Brain (organoid and tissue), 16 donors: ENCODE measurements at places on chromosomes 11 and 22.

- DNase-seq, result no peak
These were observed 566.9 kb upstream of the ANO5 start for GRCh38 chr11:21625982-21626381.

- DNase-seq, result no peak
These were observed 5.5 kb downstream of the HRAS start for GRCh38 chr11:529728-530411.

DNA sequence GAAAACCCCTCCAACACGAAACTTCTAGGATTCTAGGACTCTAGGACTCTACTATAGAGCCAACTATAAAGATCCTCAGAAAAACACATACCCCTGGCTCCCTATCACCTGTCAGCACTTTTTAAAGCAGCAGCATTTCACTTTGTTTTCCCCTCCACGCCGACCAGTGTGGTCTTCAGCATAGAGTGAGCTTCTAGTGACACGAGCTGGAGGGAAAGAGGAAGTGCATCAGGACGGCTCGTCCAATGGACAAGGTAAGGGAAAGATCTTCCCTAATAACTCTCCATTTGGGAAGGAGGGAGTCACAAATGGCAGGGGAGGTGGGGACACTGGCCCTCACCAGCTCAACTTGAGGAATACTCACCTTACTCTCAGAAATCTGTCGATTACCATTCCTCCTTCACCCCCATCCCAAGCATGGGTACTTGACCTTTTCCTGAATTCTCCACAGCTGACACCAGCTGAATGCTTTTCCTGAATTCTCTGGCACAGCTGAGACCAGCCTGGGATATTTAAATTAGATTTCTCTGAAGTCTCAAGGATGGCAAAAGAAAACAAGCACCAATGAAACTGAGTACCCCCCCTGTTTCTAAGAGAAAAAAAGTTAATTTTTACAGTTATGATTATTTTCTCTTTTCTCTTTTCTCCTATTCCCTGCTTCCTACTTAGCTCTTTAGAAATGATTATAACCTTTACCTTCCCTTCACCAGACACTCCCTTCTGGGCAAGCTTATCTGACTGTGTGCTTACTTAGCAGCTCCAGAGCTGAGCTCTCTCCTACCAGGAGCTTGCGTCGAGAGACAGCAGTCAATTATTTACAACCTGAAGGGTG, 33.3 kb upstream of the NNMT start:
- peak; percentile 92 for DNase-seq

DNA sequence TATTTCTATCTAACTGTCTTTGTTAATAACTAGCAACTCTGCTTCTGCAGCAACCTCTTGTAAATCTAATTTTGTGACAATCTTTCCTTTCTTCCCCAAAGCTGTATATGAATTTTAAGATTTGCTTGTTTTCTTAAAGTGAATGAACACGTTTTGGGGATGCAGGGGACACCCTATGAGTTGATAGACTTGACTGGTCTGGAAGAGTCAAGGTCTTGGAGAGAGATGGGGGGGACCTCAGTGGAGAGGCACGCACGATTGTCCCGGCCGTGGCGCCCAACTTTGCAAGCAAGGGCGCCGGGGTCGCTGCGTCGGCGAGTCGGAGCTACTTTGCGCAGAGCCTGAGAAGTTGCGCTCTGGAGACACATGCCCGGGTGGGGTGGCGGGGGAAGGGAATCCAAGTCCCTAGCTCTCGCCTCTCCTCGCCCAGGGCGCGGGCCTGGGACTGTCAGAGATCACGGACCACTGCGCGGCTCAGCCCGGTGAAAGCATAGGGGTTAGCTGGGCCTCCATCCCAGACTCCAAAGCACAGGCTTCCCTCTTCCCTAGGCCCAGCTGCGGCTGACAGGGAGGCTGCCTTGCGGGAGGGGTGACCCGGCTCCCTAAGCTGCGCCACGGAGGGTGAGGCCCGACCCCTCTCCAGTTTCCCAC, 854 bp downstream of the ABCC8 start:
- no peak for DNase-seq

DNA sequence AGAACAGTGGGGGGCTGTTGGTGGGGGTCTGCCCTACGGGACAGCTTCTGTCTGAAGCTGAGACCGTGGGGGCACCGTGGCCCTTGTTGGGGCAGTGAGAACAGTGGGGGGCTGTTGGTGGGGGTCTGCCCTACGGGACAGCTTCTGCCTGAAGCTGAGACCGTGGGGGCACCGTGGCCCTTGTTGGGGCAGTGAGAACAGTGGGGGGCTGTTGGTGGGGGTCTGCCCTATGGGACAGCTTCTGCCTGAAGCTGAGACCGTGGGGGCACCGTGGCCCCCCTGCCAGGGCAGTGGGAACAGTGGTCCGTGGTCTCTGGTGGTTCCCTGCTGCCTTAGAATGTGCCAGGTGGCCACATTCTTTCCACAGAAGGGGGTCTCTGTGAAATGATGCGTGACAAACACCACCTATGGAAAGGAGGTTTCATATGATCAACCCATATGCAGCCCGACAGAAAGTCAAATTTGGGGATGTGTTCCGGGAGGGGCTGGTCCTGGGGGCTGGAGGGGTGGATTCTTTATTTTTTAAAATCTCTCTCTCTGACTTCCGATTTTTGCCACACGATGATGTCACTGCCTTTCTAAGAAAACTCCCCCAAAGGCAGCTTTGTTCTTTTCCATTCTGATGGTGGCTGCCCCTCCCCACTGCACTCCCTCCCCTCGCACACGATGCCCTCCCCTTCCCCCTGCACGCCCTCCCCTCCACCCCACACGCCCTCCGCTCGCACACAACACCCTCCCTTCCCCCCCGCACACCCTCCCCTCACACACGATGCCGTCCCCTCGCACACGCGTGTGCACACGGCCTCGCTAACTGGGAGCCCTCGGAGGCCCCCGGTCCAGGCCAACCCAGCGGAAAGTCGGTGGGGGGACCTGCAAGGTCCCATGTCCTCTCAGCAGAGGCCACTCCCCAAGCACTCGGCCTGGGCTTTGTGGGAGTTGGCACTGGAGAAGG, 1186.5 kb downstream of the BRD1 start:
- peak; percentile 24 for DNase-seq

DNA sequence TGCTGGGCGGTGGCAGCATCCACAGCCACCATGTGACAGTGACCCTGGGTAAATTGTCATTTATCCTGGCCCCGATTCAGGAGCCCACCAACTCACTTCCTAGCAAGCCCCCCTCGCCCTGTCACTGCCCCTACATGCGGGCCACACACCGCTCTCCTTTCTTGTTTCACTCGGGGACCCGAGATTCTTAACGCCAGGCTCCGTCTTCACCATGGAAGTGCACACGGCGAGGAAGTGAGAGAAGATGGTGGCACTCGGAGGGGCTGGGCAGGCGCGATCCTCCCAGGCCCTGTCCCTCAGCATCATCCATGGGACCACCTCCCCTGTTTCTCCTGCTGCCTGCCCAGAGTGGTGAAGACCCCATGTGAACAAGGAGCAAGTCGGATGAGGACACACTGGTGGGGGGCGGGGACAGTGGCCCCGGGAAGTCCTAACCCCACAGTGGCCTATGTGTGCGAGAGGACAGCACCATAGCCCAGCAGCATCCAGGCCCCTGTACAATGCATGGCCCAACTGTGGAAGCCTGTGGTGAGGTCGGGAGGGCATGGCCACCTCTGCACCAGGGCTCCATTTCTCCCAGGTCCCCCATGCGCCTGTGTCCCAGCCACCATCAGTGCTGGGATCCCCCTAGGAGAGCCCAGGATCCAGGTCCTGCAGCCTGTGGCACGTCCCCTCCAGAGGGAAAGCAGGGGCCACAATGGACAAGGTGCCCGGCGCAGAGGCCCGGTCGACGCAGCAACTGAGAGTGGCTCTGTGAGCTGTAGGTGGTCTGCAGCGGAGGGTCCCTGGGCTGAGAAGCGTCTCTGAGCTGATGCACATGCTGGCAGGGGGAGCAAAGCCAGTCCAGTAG, 262.8 kb downstream of the BRD1 start:
- no peak for DNase-seq

- DNase-seq, result no peak
These were observed 62.7 kb upstream of the RCN1 start for GRCh38 chr11:32028201-32028600.

DNA sequence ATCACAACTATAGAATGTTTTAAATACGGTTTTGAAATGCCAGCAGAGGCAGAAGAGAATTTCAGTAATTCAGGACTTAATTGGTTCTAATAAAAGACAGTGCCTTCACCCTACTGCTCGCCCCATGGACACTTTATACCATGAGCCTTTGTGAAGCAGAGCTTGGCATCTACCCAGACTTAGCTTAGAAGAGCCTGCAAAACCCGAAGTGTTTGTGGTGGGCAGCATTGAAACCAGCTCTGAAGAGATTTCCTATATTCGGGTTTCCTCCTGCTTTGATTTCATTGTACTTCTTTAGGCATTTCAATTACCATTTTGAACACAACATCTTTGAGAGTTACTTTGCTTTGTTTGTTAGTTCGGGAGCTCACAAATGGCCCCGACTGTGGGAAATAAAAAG, 185.1 kb upstream of the MTNR1B start:
- DNase-seq, result peak; percentile 79

DNA sequence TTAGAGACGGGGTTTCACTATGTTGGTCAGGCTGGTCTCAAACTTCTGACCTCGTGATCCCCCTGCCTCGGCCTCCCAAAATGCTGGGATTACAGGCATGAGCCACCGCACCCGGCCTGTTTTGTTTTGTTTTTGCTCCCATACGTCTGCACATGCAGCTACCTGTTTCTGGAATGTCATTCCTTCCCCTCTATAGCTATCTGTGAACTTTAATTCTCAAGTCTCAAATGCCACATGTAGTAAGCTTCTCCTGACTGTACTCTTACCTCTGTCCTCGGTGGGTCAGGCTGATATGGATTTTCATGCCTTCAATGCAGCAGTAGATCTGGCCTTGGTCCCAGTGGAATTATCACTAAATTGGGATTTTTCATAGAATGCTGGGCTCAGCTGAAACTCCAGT, 12.4 kb upstream of the SWAP70 start:
- DNase-seq, result no peak

- DNase-seq, result no peak
These were observed 2.3 kb downstream of the PICALM start for GRCh38 chr11:86066657-86067008.

GRCh38 chr11:111035746-111036145, 209.8 kb upstream of the POU2AF2 start:
- no peak for DNase-seq

DNA sequence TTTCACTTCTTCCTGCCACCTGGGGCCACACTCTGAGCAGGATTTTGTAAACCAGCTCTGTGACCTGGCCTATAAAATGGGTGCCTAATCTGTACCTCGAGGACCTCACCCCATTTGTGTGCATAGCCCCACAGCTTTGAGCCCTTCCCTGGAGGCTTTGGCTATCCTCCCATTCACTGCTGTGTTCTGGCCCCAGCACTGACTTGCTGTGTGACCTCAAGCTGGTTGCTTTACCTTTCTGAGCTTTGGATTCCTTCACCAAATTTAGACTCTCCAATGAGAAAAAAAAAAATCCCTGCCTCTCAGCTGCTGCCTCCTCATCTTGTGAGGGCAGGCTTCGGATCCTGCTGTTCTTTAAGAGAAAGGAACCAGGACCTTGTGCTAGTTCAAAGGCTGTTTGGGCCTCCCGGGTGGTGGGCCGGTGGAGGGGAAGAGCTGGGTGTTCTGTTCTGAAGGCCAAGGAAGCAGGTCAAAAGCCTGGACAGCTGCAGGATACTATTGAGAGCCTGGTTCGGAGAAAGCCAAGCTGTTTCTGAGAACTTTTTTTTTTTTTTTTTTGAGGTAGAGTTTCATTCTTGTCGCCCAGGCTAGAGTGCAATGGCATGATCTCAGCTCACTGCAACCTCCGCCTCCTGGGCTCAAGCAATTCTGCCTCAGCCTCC, 1.1 kb upstream of the PYGM start:
- no peak for DNase-seq

- DNase-seq, result no peak
These were observed 6.5 kb downstream of the ARSA start for GRCh38 chr22:50621356-50621880.

GRCh38 chr11:75642402-75643113, 26.3 kb downstream of the MAP6 start:
- no peak for DNase-seq

GRCh38 chr11:75717608-75718418, at the start of gene MOGAT2:
MOGAT2 (plus strand) TSS chr11:75717838; CDS start chr11:75717889, 51 bp downstream.
- DNase-seq, result no peak

DNA sequence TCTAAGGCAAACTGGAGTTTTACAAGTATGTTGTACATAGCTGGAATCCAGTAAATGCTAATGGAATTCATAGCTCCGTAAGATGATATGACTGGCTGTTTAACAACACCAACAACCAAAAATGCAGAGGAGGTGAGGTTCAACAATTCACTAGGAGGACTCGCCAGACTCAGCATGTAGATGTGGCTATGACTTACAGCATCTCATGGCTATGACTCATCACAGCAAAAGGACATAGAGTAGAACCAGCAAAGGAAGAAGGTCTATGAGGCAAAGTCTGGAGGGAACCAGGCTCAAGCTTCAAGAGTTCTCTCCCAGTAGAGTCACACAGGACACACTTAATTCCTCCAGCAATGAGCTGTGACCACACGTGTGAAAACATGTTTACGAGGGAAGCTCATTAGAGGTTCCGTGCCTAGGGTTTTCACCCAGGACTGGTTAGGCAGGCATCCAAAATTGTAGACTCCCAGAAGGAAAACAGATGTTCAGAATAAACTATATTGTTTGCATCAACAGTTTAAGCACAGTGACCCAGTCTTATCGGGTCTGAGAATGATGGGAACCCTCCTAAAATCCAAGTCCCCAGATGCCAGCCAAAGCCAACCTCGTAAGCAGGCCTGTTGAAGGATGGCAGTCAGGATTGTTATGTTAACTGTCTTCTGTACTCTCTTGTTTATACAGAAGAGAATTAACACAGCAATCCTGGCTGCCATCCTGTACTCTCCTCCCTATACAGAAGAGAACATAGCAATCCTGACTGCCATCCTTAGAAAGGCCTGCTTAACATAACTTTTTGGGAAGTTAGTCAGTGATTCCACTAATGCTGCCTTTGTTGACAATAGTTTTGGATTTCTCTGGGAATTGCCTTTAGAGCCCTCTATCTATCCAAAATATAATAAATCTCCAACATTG, 116.6 kb downstream of the LARGE1 start:
- no peak for DNase-seq

- DNase-seq, result no peak
These were observed 27.8 kb downstream of the LRP5 start for GRCh38 chr11:68340003-68340767.

DNA sequence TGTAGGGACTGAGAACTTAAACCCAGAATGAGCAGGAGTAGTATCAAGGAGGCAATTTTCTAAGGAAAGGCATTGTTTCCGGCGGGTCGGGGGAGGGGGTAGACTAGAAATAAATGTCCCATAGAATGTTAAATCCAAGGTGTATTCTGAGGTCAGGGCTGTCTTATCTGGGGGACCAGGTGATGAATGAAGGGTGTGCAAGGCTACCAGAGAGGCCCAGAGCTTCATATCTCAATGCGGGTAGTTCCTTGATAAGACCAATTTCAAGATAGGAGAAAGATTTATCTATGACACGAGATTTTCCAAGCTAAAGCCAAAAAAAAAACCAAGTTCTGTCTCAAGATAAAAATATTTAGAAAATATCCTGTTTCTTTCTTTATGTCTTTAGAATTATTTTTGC, 8.3 kb upstream of the RCE1 start:
- no peak for DNase-seq
